ENCODE measurements at places on chromosomes 12 and 14.

DNA sequence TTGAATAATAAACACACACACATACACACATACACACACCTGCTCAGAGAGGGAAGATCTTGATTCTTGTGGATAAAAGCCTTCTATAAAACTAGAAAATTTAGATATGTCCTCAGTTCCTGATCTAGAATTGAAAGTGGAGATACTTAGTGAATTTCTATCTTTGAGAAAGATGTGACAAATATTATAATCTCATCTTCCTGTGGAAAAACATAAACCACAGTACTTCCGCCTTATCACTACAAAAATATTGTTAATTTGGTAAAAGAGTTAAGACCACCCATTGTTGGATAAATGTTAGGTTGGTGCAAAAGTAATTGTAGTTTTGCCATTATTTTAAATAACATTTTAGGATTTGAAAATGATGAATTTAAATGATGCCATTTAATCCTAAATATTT lies at the start of gene KLRK1:
Gene KLRK1 (minus strand): TSS at position 138 of the 400 bp plus-strand sequence. CDS start 1,231 bp downstream, outside the sequence.
- DNase-seq, result no peak

DNA sequence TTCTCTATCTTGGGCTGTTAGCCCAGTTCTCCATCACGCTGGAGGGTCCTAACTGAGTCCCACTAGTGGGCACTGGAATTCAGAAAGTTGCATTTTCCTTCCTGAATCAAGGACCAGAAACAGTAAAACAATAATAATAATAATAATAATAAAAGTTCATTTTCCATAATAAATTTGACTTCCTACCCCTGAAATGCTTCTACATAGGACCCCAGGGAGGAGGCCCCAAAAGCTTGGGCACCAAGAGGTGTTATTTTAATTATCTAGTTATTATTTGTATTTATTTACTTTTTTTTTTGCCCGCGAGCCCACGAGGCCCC lies 12.4 kb downstream of the SCNN1A start:
- no peak for DNase-seq

- DNase-seq, result no peak
Measured at GRCh38 chr14:56119201-56119981, 1.2 kb downstream of the PELI2 start.

GRCh38 chr14:32509632-32510187 lies 180.6 kb downstream of the AKAP6 start:
- no peak for DNase-seq

- no peak for DNase-seq
Measured at GRCh38 chr14:34711796-34712712, 2.3 kb downstream of the CFL2 start.

GRCh38 chr14:58238252-58239243 lies 6.1 kb upstream of the PSMA3 start:
- peak; percentile 31 for DNase-seq

DNA sequence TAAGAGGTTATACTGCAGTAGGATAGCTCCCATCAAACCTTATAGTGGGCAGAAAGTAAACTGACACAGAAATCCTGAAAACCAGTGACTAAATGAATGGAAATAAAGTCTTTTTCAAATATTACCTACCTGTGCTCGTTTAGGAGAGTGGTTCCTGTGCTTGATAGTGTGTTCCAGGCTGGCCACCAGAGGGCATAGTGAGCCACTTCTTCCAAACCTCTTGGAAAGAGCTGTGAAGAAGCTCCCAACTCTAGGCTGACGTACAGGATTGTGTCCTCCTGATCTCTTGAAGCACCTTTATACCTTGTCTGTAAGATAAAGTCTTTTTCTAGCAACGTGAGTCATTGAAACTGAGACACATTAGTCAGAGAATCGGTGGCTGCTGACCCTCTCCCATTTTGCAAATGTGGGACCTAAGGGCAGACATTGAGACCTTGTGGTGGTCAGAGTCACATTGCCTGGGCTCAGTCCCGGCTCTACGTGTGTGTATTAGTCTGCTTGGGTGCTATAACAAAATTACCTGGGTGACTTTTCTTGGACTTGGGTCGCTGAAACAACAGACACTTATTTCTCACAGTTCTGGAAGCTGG lies 17.6 kb downstream of the TDP1 start:
- DNase-seq, result peak; percentile 61

GRCh38 chr12:74790931-74791330 lies 253.3 kb downstream of the ATXN7L3B start:
- DNase-seq, result no peak

DNA sequence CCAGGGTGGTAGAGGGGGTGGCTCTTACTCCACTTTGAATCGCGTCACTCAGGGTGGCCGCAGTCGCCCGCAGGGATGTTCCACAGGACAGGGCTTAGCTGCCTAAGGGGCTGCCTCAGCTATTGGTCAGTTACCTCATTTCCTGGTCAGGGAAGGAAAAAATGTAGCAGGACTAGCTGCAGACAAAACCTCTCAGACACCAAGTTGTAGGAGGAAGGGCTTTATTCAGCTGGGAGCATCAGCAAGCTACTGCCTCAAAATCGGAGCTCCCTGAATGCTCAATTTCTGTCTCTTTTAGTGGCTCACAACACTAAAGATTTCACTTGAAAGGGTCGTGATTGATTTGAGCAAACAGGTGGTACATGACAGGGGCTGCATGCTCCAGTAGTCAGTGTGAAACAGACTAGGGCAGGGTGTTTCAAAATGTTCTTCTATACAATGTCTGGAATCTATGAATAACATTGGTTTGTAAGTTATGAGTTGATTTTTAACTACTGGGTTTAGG lies 6.4 kb upstream of the CLEC6A start:
- DNase-seq, result no peak

- no peak for DNase-seq
Measured at GRCh38 chr14:85620947-85621346, 91.0 kb downstream of the FLRT2 start.

GRCh38 chr14:96832351-96832750 lies 35.2 kb downstream of the VRK1 start:
- DNase-seq, result no peak

- no peak for DNase-seq
Measured at GRCh38 chr14:91879196-91879595, 11.9 kb upstream of the TC2N start.

DNA sequence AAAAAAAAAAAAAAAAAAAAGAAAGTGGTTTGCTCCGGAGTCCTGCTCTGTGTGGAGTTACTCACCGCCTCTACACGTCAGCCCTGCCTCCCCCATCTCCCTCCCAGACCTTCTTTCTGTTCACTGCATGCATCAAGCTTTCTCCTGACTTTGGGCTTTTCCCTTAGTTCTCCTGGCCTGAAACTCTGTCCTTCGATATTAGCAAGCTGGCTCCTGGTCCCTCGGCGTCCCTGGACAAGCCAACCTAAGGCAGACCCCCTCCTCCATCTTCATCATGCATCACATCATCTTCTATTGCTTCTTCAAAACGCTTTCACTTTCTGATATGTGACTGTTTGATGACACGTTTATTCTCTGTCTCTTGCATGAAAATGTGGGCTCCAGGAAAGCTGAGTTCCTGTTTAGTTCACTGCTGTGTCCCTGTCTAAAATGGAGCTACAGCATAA lies 40.6 kb downstream of the SLC15A4 start:
- DNase-seq, result no peak

DNA sequence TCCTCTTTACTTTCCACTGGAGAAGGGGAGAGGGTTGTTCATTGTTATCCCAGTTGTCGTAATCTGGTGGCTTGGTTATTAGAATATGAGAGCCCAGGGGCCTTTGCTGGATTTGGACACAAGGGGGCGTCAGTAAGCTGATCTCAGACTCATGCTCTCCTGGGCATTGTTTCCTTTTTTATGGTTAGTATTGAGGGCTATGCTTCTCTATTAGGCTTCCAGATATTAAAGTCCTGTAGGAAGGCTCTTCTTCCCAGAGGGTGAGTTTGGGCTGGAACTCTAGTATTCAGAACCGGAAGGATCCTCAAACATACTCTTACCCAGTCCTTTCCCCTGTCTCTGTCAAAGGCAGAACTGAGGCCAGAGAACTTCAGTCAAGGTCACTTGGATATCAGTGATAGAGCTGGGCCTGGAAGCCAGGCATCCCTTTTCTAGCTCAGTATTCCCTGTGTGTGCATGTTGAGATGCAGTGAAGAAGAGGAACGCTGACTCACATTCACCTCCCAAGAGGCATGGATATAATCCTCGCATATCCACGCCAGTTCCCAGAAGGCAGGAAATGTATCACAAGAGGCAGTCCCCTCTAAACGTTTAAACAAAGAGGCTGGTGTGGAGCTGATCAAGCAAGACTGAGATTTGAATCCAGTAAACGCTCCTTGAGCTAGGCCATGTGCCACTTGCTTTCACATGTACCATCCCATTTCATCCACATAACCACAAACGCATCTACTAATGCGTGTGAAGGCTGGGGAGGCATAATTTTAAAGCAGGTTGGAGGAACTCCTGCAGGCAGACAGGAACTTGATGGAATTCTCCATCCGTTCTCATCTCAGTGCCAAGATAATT lies 41.6 kb downstream of the UBE3B start:
- peak; percentile 71 for DNase-seq

GRCh38 chr14:99520571-99521081 lies 39.4 kb downstream of the CCNK start:
- no peak for DNase-seq

- DNase-seq, result no peak
Measured at GRCh38 chr12:93434256-93434865, 7.4 kb downstream of the UBE2N start.

DNA sequence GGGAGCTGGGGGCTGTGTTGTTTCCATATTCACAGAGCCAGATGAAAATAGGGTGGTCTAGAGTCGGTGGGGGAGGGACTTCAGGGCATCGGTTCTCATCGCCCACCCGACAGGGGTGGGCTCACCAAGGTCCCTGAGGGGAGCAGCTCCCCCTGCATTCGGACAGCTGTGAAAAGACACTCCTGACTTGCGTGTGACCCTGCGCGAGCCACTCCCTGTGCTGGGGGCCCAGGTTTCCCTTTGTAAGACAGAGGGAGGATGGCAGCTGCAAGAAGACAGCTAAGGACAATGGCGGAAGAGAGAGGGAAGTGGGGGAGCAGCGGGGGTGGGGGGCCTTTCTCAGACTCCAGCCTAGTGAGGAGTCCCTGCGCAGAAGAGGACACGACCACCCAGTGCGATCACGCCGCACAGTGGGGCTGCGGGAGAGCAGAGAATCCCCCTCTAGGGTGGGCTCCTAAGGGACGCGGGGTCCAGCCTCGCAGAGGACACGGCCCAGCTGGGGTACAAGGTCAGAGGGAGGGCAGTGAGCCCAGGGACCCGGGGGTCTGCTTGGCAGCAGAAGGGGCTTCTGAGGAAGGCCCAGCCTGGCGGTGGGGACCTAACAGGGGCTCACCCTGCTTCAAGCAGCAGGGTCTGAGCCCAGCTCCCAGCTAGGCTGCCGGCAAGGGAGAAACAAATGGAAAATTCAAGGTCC lies 326.9 kb upstream of the DIO3 start:
- no peak for DNase-seq

Measured in NCI-H2227 treated with DMSO at 0.1 percent for 48 hours (cell line).